Activated naive CD4-positive, alpha-beta T cell (primary cell): ENCODE measurements at places on chromosomes 2 and 18.

- no peak for DNase-seq
Measured at GRCh38 chr2:70793450-70793849, 3.0 kb upstream of the FIGLA start.

DNA sequence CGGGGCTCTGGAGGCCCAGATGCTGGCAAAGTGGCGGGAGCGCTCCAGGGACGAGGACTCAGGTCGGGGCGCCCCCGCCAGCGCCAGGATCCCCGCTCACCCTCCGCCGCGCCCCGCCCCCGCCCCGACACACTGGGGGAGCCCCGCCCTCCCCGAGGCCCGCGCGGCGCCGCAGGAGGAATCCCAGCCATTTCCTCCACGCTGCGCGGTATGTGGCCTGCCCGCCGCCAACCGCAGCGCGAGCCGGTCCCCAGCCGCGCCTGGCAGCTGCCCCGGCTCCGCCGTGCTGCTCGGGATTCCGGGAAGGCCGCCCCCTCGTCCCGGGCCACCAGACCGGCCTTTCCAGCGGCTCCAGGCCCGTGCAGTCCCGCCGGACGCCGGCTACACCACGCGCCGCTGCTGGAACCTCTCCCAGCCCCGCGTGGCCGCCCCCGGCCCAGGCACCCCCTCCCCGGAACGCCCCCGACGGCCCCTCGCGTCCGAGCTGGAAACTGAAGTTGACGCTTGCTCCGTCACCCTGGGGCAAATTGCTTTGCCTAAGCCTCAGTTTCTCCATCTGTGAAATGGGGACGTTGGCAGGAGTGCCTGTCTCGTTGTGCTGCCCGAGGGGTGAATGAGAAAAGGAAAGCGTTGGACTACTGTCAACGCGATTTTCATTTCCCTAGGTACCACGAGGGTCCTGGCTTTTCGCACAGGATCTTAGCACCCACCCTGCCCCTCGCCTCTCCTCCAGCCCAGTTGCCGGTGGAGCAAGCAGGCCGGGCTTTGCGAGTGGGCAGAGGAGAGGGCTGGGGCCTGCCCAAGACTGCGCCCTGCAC, 53.6 kb downstream of the PKDCC start:
- peak; percentile 16 for DNase-seq

DNA sequence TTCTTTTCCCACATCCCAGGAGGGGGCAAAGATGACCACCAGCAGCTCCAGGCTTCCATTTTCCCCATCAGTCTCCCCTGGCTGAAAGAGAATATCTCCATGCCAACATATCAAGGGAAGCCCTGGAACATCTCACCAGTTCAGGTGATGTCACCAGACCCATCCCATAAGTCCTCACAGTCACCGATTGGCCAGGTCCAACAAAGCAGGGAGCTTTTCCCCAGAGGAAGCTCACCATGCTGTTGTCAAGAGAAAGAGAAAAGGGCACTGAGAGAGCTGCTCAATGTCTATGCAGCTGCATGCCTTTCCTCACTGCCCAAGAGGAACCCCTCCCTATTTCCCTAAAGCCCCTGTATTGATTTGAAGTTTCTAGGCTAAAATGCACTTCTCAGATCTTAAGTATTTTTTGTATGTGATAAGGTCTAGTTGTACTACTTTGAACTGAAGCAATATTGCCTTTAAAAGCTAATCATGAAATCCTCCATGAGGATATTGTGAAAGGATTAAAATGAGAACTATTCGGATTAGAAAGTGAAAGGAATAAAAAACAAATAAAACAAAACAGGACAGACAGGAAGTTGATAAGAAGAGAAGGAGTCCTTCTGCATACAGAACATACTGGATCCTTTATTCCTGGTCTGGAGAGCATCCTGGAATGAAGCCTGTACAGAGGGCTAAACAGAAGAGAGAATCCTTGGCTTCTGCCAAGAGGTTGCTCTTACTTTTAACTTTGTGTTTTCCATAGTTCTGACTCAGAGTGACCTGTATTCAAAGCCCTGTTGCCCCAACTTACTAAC, 45.2 kb upstream of the CTIF start:
- no peak for DNase-seq

DNA sequence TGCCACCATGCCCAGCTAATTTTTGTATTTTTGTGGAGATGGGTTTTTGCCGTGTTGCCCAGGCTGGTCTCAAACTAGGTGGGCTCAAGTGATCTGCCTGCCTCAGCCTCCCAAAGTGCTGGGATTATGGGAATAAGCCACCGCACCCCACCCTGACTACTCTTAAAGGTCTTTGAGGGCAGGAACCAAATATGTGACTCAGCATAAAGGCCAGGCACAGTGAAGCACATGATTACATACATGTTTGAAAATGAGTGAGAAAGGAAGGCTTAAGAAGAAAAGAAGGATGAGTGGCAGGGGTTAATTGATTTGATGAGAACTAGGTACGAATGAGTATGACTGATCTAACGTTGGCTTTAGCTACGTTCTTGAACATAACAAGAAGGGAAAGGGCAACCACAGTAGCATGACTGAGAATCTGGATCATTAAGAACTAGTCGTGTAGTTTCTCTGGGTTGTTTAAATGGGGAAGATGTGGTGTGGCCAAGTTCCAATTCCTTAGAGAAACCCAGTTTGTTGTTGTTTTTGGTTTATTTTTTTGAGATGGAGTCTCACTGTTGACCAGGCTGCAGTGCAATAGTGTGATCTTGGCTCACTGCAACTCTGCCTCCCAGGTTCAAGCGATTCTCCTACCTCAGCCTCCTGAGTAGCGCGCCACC, 6.8 kb downstream of the RESP18 start:
- DNase-seq = no peak

DNA sequence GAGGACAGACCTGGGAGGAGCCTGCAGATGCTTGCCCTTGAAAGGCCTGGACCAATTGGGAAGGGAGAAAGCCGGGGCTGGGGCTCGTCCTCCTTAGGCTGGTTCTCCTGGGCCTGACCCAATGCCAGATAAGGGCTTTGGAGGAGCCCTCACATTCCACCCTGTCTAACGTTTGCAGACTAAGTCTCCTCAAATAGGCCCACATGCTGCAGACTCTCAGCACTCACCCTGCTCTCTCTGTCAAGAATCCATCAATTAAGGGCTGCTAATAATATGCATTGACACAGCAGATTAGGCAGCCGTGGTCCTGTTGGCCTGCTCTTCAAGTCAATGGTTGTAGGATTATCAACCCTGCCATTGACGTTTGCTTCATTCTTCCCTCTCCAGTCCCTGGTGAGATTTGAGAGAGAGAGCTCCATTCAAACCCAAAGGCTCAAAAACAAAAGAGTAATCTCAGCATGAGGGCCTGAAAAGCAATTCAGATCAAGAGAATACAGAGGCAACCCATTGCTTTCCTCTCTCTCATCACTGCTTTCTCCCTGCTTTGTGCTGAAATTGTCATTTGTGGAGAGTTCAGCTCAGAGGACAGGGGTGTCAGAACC, 167.6 kb downstream of the INSIG2 start:
- DNase-seq = no peak

DNA sequence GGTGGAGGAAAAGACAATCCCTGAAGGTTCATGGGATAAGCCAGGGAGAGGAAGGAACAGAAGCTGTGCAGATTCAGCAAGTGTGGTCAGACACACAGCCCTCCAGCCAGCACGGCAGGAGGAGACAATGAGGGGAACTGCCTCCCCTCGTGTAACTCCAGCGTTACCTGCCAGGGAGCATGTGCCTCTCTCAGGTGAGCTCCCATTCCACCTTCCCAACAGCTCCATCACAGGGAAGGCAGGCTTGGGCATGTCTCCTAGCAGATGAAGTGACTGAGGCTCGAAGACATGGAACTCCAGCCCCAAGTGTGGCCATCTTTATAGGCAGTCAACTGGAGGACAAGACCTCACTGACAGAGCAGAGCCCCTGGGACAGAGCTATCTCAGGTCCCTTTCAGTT, 47.4 kb downstream of the ZBTB7C start:
- DNase-seq = no peak

DNA sequence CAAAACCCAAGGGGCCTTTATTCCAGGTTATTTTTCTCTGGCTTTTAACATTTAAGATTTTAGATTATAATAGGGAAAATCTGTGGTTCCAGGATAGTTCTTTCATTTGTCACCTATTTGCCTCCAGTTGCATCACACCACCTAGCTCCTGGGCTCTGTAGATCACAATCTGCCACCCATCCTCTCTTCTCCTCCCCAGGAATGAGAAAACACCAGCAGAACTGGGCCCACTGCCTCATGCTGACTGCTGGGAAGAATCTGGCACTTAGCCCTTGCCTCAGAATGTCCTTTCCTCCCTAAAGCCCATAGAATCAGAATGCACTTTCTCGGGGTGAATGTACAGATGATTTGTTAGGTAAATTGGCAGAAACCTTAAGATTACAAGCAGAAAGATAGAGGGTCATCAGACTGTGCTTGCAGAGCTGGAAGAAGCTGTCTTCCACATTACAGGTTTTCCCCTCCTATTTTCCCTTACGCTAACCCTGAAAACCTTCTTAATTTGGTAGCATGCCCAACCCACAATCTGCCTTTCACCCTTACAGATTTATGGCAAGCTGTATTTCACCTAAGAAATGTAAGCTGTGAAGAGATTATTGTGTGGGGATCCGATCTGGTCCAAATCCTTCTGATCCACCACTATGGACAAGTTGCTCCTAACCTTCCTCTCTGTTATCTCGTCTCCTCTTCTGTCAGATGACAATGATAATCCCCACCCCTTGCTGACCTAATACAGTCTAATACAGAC, 72.6 kb downstream of the LRRC30 start:
- DNase-seq = no peak

DNA sequence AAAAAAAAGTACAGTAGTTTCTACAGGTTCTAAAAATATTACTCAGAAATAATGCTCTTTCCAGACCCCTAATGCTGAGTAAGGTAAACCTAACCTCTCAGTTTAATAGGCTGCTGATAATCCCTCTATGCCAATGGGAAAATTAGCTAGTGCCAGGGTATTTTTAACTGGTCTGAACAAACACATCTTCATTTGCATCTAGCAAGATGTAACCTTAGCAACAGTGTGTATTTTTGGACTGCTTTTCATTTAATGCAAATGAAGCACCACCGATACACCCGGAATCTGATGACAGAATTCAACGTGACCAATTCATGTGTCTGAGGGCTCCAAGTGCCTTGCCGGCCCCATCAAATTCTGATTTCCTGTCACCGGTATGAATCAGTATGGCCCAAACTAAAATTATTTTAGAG, 47.4 kb upstream of the CYRIA start:
- no peak for DNase-seq

DNA sequence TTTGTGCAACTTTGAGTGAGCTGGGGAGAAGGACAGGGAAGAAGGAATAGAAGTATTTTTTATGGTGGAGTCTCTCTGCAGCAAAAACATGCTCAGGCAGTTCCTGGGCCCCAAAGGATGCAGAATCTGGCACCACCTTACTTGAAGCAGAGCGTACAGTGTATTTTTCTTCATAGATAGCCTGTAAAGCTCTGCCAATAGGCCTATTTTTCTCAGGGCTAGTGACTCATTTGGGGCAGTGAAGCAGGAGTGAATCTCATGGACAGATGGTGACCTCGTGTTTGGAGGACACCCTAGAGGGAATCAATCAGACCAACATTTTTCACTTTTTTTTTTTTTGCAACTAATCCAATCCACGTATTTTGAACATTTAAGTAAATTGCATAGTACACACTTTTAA, 268.1 kb upstream of the CXCR4 start:
- DNase-seq = no peak

DNA sequence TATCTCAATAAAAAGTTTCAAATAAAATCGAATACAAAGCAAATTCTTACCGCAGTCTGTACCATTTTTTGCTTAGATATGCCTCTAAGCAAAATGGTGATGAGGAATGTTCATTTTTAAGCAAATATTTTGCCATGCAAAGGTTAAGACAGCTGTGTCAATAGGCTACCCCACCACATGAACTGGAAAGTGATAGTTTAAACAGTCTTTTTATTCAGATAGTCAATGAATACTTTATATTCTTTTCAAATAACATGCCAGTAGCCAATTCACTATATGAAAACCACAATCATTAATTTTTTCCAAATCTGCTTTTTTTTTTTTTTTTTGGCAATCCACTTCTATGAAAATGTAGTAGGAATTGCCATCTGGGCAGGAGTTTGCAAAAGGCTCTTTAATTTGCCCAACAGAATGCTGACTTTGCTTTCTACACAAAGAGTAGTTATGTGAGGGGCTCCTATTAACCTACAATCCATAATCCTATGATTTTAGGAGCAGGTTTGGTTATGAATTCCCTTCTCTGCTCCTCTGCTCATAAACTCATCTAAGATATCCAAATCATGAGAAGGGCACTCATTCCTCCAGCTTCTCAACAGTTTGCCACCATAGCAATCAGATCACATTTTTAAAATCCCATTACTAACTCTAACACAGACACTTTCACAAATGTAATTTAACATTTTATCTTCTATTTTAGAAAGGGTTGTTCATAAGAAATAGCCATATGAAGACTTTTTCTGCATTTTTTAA, 69.2 kb downstream of the SLC40A1 start:
- DNase-seq = no peak

DNA sequence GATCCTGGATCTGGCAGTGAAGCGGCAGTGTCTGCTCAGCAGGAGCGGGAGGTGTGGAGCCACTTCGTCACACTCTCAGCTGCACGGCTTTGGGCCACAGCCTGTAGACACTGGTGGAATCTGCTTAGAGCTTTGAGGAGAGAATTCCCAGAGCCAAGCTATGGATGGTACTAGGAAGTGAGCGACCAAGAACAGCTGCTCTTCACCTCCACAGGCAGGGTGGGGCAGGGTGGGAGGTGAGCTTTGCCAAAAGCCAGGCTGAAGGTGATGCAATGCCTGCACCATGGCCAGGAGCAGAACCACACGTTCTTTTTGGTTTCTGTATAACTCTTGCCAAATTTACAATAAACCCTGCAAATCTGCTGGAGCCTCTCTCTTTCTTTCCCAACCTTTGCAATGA, 226.1 kb downstream of the ANKRD30B start:
- DNase-seq = no peak

GRCh38 chr2:70509565-70509964, 44.1 kb downstream of the TGFA start:
- no peak for DNase-seq

GRCh38 chr2:96260387-96261260, 5.2 kb downstream of the TMEM127 start:
- DNase-seq = no peak

GRCh38 chr18:68454511-68455228, 260.2 kb downstream of the TMX3 start:
- DNase-seq = no peak

GRCh38 chr2:193566276-193566675, 1371.5 kb upstream of the TMEFF2 start:
- DNase-seq = no peak

DNA sequence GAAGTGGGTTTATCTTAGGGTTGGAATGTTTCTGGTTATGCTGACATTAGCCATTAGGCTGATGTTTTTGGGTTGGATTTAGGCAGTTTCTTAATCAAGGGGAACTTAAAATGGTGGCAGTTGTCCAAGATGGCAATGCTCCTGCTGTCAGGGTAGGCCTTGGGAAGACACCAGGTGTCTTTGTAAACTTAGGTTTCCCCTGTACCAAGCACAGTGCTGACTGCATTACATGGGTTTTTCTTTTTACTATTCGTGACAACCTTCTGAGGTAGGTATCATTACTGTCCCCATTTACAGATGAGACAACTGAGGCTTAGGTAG, 528 bp upstream of the ATG16L1 start:
- no peak for DNase-seq

GRCh38 chr2:180983468-180984242, 3.2 kb downstream of the UBE2E3 start:
- no peak for DNase-seq
